Uterus (tissue), 4 donors: ENCODE measurements at places on chromosomes 7 and 10. TPM values are rescaled to one million over a fixed set of nuclear protein-coding genes. Genes with fewer than 3 reads are reported as not detected.

Gene VAX1
- total RNA-seq: not detected

GRCh38 chr7:98879198-98879978 is 1.1 kb downstream of the TRRAP start:
- no peak for DNase-seq
- no peaks in the 10 kb centered on the region for H3K36me3 ChIP-seq
- H3K27ac ChIP-seq: peak overlapping the region; percentile 91
- peak overlapping the region; percentile 76 for H3K4me3 ChIP-seq

Gene ZNF485
- total RNA-seq: 1.3 TPM

DNA sequence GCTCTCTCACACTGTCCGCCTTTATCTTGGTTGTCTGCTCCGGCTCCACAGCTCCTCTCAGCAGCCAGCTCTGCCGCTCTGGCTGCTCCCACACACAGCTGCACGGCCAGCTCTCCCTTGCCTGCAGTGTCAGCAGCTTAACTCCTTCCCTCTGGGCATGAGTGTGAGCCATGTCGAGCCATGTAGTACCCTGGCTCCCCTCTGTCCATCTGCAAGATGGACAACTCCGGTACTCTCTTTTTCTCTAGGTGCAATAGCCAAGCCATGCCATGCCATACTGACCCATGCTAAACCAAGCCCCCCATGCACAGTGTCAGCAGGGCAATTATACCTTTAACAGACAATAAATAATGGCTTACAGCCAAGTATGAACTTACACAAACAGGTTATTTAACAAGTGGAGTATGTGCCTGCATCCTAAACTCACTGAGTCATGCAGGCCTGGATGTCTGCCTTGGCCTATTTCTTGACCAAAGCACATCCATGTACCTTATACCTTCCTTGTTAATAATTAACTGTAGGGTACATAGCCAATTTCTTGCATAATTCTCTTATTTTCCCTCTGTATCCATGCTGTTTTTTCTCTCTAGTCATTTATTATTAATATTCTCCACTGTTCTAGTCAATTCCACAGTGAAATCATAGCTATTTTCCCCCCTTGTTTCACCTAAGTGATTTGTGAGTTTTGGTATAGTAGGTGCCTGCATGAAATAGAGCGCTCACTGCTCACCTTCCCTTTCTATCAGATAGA is 170.9 kb downstream of the CDK14 start:
- peak; percentile 52 for DNase-seq
- H3K4me1 ChIP-seq: no peaks in the 10 kb centered on the region
- no peaks in the 10 kb centered on the region for H3K36me3 ChIP-seq
- H3K27ac ChIP-seq: peak overlapping the region; percentile 58
- H3K27me3 ChIP-seq: no peaks in the 10 kb centered on the region

Gene COL28A1
- 0.26 TPM for total RNA-seq

- no peak overlapping the region for H3K27ac ChIP-seq
- no peaks in the 10 kb centered on the region for H3K36me3 ChIP-seq
- H3K4me3 ChIP-seq: no peak overlapping the region
- H3K27me3 ChIP-seq: no peaks in the 10 kb centered on the region
- no peaks in the 10 kb centered on the region for H3K4me1 ChIP-seq
These were observed 168.9 kb downstream of the CSTF2T start for GRCh38 chr10:51530541-51530940.
